Colonic mucosa (tissue), 4 donors: ENCODE measurements at places on chromosomes 1 and 21. TPM values are rescaled to one million over a fixed set of nuclear protein-coding genes. Genes with fewer than 3 reads are reported as not detected.

The SLAMF7 gene
- 7.0 TPM for total RNA-seq

The KCNJ15 gene
- total RNA-seq, result 0.17 TPM

The RC3H1 gene
- total RNA-seq, result 26.6 TPM

The ALX3 gene
- not detected for total RNA-seq

The NUDT4B gene
- not detected for total RNA-seq

- DNase-seq, result no peak
Observed at GRCh38 chr1:151356696-151357095, 9.6 kb upstream of the RFX5 start.

DNA sequence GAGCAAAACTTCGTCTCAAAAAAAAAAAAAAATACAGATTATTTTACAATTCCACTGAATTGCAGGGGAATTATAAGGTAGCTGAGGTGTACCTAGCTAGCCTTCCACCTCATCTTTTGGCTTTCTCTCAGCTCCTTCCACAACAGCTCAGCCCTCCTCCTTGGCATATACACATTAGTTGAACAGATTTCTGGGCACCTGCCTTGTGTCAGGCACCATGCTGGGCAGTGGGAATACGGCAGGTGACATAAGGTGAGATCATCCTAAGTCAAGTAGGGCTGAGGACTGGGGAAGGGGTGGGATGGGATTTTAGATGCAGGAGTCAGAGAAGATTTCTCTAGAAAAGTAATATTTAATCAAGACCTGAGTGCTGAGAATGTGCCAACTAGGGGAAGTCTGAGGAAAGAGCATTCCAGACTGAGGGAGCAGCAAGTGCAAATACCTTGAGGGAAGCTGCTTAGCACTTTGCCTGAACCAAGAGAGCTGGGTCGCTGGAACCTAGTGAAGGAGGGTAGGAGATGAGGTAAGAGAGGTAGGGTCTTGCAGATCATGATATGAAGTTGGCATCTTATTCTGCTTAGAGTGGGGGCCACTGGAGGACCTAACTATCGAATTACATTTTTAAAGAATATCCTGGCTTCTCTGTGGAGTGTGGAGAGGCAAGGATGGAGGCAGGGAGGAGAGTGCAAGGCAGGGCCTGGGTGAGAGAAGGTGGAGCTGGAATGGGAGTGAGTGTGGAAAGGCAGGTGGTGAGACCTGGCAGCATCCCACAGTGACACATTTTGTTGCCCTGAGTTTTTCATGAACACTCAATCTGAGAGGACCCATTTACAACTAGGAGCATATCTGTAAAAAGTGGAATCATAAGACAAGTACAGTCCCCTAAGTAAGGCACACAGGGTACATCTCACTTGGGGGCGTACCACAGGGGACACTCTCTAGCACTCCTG lies 28.2 kb downstream of the LAMC2 start:
- no peak for DNase-seq

GRCh38 chr1:182752077-182752988 lies 37.2 kb upstream of the NPL start:
- no peak for DNase-seq

GRCh38 chr1:154746622-154747299 lies 123.3 kb downstream of the KCNN3 start:
- DNase-seq, result no peak

DNA sequence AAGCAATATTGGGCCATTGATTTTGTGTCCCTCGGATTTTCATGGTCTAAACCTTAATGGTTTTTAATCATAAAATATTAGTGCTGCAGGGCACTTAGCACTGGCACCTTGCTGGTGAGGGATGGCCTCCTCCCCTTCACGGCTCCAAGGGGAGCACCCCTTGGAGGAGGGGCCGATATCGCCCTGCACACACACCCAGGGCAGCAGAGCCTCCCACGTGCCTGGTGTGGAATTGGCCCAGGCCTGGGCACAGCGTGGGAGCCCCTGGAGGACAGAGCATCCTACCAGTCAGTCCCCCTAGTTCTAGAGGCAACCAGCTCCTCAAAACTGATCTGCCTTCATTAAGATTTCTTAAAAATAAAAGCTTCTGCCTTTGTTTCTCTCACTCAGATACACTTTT lies 90.7 kb upstream of the CSF3R start:
- no peak for DNase-seq

GRCh38 chr1:53361541-53361961 lies 33.7 kb upstream of the LRP8 start:
- DNase-seq, result no peak

DNA sequence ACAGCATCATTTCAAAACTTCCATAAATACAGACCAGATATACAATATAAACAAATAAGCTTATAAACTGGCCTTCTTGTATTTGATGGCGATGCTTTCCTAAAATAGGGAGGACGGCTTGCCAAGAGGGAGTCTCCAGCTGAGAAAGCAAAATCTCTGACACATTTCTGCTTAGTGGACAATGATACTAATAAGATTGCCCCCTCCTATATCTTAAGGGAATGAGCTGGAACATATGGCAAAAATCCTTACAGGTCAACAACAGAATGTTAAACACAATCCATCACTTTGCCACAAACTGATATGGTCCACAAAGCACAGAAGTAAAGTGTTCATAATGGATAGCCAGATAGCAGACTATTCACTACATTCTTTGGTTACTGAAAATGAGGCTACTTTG lies 7.1 kb upstream of the GADD45A start:
- DNase-seq, result no peak
